ENCODE measurements at places on chromosomes 3 and 15. TPM values are rescaled to one million over a fixed set of nuclear protein-coding genes. Genes with fewer than 3 reads are reported as not detected.

- no peaks in the 10 kb centered on the region for H3K27me3 ChIP-seq
- H3K4me3 ChIP-seq = no peak overlapping the region
- H3K27ac ChIP-seq = no peak overlapping the region
- DNase-seq = no peak
- H3K4me1 ChIP-seq = no peaks in the 10 kb centered on the region
- no peaks in the 10 kb centered on the region for H3K36me3 ChIP-seq
Observed at GRCh38 chr15:91338766-91339165, 238.7 kb downstream of the SV2B start.

SLC2A2 gene
- not detected for total RNA-seq

ITIH1 gene
- total RNA-seq = not detected

DNA sequence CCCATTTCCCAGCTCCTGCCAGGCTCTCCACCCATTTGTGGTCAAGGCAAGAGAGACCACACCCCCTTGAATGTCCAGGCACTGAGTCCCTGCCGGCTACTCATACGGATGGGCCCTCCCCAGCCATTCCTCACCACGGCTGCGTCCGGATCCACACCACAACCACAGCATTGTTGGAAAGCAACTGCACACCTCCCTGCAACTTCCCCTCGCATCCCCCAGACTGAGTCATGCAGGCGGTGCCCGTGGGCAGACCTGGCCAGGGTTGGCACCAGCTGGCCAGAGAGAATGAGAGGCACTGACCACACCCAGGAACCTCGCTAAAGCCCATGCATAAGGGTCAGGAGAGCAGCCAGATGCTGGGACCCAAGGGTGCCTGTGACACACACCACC is 30.5 kb downstream of the LOXL1 start:
- no peaks in the 10 kb centered on the region for H3K27me3 ChIP-seq
- H3K27ac ChIP-seq = no peak overlapping the region
- H3K36me3 ChIP-seq = no peaks in the 10 kb centered on the region
- peaks cover 4% of the 10 kb centered on the region for H3K4me1 ChIP-seq
- DNase-seq = no peak

CHRNA5 gene
- total RNA-seq = 1.1 TPM

DNA sequence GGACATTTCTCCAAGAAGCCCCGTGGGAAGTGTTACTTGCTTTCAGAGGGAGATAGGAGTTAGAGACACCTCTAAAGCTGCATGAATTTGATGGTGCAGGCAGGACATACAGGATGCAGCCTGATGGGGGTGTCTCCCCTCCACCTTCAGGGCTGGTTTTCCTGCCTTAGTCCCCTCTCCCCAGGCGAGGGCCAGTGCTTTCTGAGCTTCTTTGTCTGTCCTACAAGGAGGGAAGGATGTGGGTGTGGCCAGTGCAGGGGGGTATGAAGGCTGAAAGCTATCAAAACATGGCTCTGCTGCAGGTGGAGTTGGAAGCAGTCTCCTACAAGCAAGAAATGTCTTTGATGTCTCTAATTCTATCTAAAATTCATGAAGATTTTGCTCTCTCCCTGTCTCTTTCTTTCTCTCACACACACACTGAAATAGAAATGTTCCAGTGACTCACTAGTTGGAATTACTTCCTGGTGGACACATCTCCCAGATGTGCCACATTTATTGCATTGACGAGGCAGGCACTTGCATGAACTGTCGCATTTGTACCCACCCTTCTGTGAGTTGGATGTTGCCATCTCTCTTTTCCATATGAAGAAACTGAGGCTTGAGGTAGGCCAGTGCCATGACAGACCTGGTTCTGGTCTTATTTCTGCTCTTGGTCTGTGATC is 13.9 kb upstream of the PODXL2 start:
- H3K27ac ChIP-seq = no peak overlapping the region
- no peak for DNase-seq
- H3K27me3 ChIP-seq = no peaks in the 10 kb centered on the region
- H3K4me3 ChIP-seq = no peak overlapping the region
- peaks cover 4% of the 10 kb centered on the region for H3K36me3 ChIP-seq
- H3K4me1 ChIP-seq = no peaks in the 10 kb centered on the region

ANXA2 gene
- 266 TPM for total RNA-seq

DNA sequence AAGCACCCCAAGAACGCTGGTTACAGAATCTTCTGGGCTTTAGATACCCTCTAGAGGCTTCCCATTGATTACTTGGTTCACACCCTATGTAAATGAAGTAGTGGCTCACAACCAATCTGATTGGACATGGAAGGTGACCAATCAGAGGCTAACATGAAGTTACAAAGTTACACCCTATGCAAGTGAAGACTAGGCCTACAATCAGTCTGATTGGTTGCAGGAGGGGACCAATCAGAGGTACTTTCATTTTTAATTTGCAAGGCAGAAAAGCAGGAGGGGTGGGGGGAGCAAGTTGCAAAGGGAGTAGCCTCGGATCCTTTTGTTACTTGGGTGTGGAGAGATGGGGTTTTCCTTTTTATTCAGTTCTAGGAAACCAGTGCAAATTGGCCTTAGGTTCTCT is 11.1 kb upstream of the RTP2 start:
- H3K4me1 ChIP-seq = peaks cover 17% of the 10 kb centered on the region
- H3K27ac ChIP-seq = no peak overlapping the region
- H3K27me3 ChIP-seq = no peaks in the 10 kb centered on the region
- H3K4me3 ChIP-seq = no peak overlapping the region

DNA sequence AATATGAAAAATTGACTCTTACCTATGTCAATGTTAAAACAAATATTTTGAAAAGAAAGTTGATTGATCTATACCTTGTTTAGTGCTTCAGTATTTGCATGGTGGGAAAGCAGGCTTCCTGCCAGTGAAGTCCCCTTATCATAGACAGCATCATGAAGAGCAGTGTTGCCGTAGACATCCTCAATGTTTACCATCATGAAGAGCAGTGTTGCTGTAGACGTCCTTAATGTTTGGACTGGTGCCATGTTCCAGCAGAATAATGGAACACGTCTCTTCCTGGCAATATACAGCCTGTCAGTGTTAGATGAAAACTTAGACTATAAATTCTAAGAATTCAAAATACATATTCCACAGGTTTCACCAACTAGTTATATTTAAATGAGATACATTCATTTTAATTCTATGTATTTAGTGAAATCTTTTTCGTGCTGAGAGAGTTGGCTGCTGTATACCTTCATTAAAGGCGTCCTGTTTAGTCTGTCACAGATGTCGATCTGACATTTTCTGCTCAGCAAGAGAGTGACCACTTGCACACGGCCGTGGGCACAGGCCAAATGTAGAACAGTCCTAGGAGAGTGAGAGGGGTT is 116.8 kb downstream of the LMLN start:
- no peak for DNase-seq
- no peaks in the 10 kb centered on the region for H3K36me3 ChIP-seq
- H3K4me3 ChIP-seq = no peak overlapping the region
- H3K4me1 ChIP-seq = peaks cover 10% of the 10 kb centered on the region
- H3K27ac ChIP-seq = no peak overlapping the region

- no peaks in the 10 kb centered on the region for H3K27me3 ChIP-seq
- DNase-seq = no peak
- H3K4me3 ChIP-seq = no peak overlapping the region
- H3K36me3 ChIP-seq = no peaks in the 10 kb centered on the region
- H3K4me1 ChIP-seq = no peaks in the 10 kb centered on the region
Observed at GRCh38 chr3:59796456-59796855, 746.6 kb upstream of the CFAP20DC start.

DNA sequence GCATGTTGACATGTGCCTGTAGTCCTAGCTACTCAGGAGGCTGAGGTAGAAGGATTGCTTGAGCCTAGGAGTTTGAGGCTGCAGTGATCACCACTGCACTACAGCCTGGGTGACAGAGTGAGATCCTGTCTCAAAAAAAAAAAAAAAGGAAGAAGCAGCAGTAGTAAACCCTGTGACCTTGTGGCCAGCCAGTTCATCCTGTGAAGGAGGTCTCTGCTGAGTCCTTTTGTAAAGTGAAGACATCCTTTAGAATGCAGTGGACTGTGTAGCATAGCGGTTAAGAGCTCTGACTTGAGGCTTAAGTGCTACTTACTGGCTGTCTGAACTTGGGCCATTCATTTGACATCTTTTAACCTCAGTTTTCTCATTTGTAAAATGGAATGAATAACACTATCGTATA is 8.3 kb downstream of the EXOSC7 start:
- peak overlapping the region; percentile 56 for H3K27ac ChIP-seq
- H3K36me3 ChIP-seq = no peaks in the 10 kb centered on the region
- H3K4me1 ChIP-seq = peaks cover 42% of the 10 kb centered on the region
- H3K4me3 ChIP-seq = no peak overlapping the region
- no peaks in the 10 kb centered on the region for H3K27me3 ChIP-seq

- no peaks in the 10 kb centered on the region for H3K36me3 ChIP-seq
- H3K4me3 ChIP-seq = no peak overlapping the region
- H3K4me1 ChIP-seq = no peaks in the 10 kb centered on the region
- DNase-seq = no peak
- no peak overlapping the region for H3K27ac ChIP-seq
Observed at GRCh38 chr15:87873516-87873915, 383.0 kb downstream of the NTRK3 start.

All from gastrocnemius medialis (tissue), 4 donors.